ENCODE measurements at places on chromosomes 11 and 22.

DNA sequence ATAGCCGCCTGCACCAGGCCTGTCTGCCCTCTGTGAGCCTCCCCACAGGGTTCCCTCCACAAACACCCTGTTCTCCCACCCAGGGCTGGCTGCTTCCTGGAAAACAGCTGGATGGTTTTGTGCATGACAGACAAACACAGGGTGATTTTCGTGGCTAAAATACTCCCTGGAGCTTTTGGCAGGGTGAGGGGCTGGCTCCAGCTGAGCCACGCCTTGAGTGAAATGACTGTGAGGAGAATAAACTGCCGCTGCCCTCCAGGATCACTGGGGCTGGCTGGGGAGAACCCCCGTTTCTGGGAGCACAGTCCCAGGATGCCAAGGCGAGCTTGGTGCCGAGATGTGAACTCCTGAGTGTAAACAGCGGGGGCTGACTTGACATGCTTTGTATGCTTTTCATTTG lies 20.3 kb upstream of the PPP6R3 start:
- no peak for DNase-seq

DNA sequence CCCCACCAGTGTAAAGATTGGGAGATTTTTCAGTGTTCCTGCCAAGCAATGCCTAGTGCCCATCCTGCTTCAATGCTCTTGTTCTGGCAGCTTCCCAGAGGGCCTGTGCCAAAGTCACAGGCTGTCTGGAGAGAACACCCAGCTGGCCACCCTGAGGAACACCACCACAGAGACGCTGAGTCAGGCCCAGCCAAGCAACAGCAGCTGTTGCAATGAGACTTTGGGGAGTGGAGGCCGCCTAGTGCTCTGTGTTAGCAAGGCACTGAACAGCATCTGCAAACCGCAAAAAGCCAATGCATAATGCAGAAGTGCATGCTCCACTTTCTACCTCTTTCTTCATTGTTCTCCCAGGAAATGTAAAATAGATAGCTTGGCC lies 168.1 kb downstream of the NXPE2 start:
- peak; percentile 24 for DNase-seq

DNA sequence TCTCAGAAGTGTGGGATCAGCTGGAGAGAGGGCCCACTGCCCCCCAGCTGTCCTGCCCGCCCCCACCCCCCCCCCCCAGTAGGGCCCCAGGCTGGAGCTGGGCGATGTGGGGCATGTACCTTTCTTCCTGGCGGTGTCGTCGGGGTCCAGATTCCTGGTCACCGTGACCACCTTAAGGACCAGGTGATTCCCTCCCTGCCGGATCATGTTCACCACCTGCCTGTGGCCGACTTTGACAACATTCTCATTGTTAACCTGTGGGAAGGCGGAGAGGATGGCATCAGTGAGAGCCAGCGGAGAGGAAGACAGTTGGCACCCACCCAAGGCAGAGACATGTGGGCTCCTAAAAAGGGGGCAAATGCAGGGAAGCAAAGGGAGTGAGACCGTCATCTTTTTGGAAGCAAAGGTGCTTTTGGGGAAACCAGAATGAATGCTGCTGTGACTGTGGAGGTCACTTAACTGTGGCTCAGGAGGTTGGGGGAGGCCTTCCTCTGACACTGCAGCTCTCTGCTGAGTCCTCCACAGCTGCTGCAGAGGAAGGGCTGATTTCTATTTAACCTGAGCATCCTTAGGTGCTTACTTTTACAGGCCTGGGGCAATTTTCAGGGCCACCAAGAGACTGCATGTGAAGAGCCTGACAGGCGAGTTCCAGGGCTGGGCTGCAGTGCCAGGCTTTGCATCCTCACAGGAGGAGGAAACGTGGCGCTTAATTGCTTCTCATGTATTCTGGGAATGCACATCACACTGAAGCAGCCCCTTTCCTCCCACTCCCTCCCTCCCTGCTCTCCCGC lies 104.5 kb downstream of the CTTN start:
- no peak for DNase-seq

- no peak for DNase-seq
Measured at GRCh38 chr11:72599325-72600117, 74.7 kb downstream of the PDE2A start.

GRCh38 chr11:17244046-17244445 lies 32.5 kb upstream of the NUCB2 start:
- peak; percentile 76 for DNase-seq

DNA sequence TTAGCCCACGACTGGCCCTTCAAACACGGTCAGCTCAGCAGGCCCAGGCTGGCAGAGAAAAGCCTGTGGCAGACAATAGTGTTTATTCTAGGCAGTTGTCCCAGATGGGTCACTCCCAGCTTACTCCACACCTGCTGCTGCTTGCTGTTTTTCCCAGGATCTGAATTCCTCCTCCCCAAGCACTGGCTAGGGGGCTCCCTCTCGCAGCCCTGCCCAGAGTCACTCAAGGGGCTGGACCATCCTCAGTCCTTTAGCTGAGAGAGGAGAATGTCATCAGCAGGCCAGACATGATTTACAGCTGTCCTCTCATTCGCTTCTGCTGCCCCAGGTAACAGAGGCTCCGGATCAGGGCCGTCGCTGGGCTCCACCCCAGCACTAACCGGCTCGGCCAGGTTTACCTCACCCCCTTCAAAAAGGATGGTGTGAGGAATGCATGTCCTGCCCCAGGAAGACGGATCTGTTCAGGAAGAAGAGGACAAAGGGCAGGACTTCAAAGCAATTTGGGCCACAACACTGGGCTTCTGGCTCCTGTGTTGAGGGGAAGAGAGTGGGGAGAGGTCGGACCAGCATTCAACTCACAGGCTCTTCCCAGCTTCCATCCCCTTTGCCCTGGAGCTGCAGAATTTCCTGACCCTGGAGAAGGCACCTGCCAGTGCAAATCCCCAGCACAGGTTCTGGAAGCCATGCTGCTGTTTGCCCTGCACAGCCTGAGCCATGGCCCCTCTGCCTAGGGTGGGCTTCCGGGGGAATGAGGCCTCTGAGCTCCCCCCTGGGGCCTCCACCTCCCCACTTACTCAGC lies 59.7 kb upstream of the BARX2 start:
- no peak for DNase-seq

GRCh38 chr11:34926101-34926830 lies 9.8 kb downstream of the PDHX start:
- DNase-seq = peak; percentile 49

DNA sequence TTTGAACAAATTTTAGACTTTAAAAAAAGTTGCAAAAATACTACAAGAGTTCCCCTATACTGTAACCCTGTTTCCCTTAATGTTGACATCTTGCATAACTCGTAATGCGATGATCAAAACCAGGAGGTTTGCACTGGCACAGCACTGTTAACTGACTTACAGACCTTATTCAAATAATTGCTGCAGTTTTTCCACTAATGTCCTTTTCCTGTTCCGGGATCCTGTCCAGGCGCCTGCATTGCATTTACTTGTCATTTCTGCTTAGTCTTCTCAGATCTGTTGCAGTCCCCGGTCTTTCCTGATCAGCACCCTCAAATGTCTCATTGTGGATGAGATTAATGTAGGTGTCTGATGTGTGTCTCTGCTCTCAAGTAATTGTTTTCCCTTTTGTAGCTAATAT lies 32.0 kb downstream of the APLP2 start:
- no peak for DNase-seq

DNA sequence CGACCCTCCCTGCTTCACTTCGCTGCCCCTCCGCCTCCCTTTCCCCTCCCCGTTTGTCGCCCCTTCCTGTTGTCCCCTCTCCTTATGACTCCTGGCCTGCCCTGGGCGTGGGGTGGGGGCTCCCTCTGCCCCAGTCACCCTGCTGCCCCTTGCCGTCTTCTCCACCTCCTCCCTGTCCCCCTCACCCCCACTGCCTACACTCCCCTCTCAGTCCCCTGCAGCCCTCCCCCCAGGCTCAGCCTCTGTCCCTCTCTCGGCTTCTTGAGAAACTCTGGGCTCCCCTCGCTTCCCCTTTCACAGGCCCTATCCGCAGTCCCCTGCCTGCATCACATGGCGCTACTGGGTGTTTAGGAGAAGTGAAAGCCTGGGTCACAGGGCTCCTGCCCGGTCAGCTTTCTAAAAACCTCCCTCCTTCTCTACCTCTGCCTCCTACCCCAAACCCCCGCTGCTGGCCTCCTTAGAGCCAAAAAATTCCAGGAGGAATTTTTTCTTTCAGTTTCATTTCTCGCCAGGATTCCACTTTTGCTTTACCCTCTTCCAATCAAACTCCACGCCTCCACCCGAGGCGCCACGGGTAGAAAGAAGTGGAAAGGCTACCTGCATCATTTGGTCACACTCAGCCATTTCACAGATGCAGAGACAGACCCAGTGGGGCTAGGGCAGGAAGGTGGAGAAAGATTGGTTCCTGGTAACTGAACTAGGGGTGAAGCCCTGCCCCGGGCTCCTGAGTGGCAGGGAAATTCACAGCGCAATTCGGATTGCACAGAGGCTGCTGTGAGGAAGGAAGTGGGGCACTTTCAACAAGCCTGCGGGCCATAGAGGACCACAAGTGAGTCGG lies at the start of gene SLC15A3:
TSS of gene SLC15A3 (minus strand) at position 273 of the 838 bp plus-strand sequence. CDS start 625 bp downstream, outside the sequence.
- peak; percentile 95 for DNase-seq

DNA sequence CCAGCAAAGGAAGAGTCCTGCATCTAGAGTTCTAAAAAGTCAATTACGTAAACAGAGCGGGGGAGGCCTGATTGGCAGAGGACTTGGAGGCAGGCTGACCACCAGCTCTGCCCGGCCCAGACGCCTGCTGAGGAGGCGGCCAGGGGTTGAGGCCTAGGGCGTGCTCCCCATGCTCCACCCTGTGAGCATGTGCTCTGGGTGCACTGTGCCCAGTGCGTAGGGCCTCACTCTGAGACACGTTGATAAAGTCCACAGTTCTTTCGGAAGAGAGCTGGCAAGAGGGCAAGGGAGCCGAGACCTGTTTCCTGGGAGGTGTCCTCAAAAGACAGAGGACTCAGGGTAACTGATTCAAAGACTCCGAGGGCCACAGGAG lies 25.2 kb downstream of the GRIK4 start:
- no peak for DNase-seq

- no peak for DNase-seq
Measured at GRCh38 chr11:132187386-132187785, 817.0 kb downstream of the NTM start.

DNA sequence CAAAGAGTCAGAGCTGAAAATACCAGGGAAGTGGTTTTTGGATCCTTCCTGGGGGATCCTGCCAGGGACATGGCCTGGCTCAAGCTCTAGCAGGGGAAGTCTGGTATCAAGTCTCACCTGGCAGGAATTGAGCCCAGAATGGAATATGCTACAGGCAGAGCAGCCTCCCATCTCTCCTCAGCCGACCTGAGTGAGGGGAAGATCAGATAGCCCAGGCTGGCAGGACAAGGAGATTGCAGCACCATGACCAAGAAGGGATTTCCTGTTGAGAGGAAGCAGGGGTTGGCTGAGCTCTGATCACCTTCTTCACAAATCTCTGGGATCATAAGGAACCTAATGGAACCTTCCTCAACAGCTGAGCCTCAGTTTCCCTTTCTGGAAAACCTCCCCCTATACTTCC lies 13.0 kb downstream of the OAF start:
- no peak for DNase-seq

GRCh38 chr11:78952175-78952574 lies 377.5 kb upstream of the NARS2 start:
- no peak for DNase-seq

DNA sequence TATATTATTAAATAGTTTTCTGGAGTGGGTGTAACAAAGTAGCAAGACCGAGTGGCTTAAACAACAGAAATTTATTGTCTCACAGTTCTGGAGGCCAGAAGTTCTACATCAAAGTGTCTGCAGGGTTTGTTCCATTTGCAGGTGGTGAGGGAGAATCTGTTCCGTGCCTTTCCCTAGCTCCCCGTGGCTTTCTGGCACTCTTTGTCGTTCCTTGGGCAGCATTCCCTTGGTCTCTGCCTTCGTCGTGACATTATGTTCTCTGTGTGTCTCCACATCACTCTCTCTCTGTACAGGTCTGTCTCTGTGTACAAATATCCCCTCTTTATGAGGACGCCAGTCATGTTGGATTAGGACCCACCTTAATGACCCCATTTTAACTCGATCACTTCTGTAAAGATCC lies 38.2 kb downstream of the LDLRAD3 start:
- DNase-seq = no peak

GRCh38 chr11:64971421-64972233 lies at the start of gene MAJIN:
MAJIN (minus strand) TSS chr11:64972108; CDS start chr11:64959405, 12,703 bp downstream.
- DNase-seq = peak; percentile 53

- DNase-seq = no peak
Measured at GRCh38 chr22:22735695-22736611, 91.5 kb downstream of the GGTLC2 start.
